ENCODE measurements at places on chromosomes 4 and X.
A peak's percentile ranks its signal among the peaks of the same experiment; 100 is the strongest.

- H3K4me1 ChIP-seq, result no peaks in the 10 kb centered on the region
- no peaks in the 10 kb centered on the region for H3K27me3 ChIP-seq
- H3K36me3 ChIP-seq, result no peaks in the 10 kb centered on the region
- no peak overlapping the region for H3K27ac ChIP-seq
- DNase-seq, result no peak
Measured at GRCh38 chr4:120672076-120672475, 250.4 kb downstream of the PRDM5 start.

DNA sequence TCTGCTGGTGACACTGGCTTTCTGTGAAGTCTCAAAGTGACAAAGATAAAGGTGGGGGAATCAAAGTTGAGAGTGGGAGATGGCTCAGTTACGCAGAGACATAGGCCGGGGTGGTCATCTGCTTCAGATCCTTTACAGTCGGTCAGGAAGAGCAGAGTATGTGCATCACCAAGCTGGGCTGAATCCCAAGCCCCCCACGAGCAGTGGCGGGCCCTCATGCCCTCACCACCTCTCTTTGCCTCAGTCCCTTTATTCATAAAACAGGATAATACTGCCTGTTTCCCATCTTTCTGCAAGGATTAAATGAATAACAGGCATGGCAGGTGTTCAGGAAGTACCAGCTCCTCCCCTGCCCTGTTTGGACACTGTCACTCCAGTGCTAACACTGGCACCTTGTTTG lies 135.6 kb downstream of the EVC2 start:
- DNase-seq, result no peak
- no peaks in the 10 kb centered on the region for H3K4me1 ChIP-seq
- H3K4me3 ChIP-seq, result no peak overlapping the region
- H3K27ac ChIP-seq, result no peak overlapping the region
- no peaks in the 10 kb centered on the region for H3K27me3 ChIP-seq

DNA sequence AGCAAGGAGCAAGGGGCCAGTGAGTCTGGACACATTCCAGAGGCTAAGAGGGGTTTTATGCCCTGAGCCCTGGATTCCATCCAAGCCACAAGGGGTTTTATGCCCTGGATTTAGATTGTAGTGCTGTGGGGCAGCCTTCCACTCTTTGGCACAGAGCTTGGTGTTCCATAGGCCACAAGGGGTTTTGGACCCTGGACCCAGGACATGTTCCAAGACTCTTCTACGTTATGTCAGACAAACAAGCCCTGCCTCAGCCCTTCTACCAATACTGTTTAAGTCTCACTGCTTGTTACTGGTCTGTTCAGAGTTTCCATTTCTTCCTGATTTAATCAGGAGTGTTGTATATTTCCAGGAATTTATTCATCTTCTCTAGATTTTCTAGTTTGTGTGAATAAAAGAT lies 12.8 kb upstream of the SCARB2 start:
- H3K27me3 ChIP-seq, result no peaks in the 10 kb centered on the region
- H3K36me3 ChIP-seq, result no peaks in the 10 kb centered on the region
- no peaks in the 10 kb centered on the region for H3K4me1 ChIP-seq
- DNase-seq, result no peak
- H3K27ac ChIP-seq, result no peak overlapping the region
- H3K4me3 ChIP-seq, result no peak overlapping the region

GRCh38 chrX:136766785-136767103 lies 14.0 kb downstream of the ARHGEF6 start:
- H3K4me1 ChIP-seq, result no peaks in the 10 kb centered on the region
- H3K27ac ChIP-seq, result peak overlapping the region; percentile 55

DNA sequence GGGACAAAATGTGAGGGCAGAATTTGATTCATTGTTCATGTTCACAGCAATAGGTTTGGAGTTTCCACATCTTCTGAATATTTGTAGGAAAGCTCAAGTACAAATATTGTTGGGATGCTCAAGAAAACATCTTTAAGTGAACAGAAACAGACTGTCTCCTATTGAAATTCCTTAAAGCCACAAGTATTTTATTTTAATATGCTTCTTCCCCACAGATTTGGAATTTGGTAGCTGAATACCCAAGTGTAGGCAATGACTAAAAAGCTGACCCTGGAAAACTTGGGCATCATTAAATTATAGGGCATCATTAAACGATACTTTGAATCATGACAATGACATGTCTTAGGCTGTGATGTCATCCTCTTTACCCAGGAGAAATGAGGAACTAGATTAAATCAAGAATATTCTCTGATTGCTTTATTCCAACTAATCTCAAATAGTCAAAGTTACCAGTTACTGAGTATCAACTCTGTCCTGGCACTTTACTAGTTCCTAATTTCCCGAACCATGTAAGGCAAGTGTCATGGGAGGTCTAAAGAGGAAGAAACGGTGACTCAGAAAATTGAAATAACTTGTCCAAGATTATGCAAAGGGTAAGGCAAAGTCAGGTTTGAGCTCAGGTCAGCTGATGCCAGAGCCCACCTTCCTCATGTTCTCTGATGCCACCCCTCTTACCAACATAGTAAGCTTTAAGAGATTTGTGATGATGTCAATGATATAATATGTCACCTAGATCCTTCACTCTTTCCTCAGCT lies 223.1 kb upstream of the LEF1 start:
- no peaks in the 10 kb centered on the region for H3K4me1 ChIP-seq
- H3K4me3 ChIP-seq, result no peak overlapping the region
- H3K36me3 ChIP-seq, result no peaks in the 10 kb centered on the region
- H3K27ac ChIP-seq, result no peak overlapping the region
- DNase-seq, result no peak

DNA sequence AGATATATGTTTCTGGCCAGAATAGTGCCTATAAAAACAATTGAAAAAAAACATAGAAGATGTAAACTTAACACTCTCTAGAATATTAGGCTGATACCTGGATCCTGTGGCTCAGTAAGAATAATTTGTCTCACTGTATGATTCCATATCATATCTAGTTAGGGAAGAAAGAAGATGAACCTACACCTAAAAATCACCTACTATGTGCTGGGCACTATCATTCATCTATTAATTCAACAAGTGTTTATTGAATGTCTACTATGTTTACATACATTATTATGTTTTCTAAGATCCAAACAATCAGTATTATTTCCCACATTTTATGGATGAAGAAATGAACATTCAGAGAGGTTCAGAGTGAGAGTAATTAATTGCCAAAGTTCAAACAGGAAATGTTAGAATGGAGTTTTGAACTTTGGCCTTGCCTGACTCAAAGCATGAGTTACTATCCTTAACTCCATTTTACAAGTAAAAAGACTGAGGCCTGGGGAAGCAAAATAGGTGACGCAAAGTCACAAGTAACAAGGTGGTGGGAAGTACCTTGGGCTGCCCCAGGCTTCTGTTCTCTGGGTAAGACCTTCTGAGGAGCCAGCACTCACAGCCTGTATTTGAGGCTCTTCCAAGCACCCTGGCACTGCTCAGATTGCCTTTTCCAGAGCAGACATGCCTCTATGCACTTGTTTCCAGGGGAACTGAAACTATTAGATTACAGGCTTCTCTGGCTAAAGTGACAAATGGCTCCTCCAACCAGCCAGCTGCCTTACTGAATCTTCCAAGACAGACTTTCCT lies 111.1 kb upstream of the ACSL4 start:
- H3K4me3 ChIP-seq, result no peak overlapping the region
- DNase-seq, result peak; percentile 33
- no peaks in the 10 kb centered on the region for H3K36me3 ChIP-seq
- no peaks in the 10 kb centered on the region for H3K27me3 ChIP-seq

- H3K4me1 ChIP-seq, result no peaks in the 10 kb centered on the region
- H3K36me3 ChIP-seq, result no peaks in the 10 kb centered on the region
- no peak overlapping the region for H3K4me3 ChIP-seq
- no peaks in the 10 kb centered on the region for H3K27me3 ChIP-seq
Measured at GRCh38 chr4:188275686-188276085, 136.4 kb downstream of the TRIML1 start.

- no peaks in the 10 kb centered on the region for H3K4me1 ChIP-seq
- H3K4me3 ChIP-seq, result no peak overlapping the region
- DNase-seq, result no peak
- H3K27me3 ChIP-seq, result no peaks in the 10 kb centered on the region
- no peaks in the 10 kb centered on the region for H3K36me3 ChIP-seq
Measured at GRCh38 chrX:52821079-52821760, 10.1 kb downstream of the XAGE5 start.

DNA sequence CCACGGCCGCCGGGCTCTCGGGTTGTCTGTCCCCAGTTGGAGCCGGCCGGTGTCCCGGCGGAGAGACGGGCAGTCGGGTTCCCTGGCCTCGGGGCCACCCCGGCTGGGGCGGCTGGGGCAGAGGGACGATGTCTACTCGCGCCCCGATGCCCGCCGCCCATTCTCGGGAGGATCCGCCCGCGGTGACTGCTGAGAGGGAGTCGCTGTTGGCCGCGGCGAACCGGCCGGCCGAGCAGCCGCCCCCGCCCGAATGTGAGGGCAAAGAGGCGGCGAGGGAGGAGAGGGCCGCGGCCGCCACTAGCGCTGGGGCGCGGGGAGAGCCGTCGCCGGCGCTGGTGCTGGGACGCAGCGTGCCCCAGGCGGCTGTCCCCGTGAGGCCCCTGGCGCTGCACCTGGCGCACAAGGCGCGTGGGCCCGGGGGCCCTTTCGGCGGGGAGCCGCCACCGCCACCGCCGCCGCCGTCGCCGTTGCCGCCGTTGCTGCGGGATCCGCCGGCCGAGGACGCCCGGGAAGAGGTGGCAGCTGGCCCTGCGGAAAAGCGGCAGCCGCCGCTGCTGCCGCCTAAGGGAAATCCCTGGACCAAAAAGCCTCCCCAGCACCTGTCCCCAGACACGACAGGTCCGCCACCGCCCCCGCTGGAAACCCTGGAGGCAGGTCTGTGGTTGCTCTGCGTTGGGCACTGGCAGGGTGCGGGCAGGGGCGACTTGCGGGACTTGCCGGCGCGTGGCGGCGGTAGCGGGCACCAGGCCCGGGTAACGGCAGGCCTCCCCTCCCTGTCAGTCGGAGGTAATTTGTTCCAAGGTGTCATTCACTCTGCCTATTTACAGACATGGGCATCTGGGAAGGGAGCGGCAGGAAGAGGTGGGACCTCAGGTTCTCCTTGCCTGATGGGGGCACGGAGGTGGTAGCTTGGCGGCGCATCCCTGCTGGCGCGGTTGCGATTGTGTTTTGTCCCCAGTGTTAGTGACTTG lies 739 bp downstream of the LARP1B start:
- peaks cover 29% of the 10 kb centered on the region for H3K4me1 ChIP-seq
- peak overlapping the region; percentile 100 for H3K27ac ChIP-seq
- peak overlapping the region; percentile 85 for H3K4me3 ChIP-seq
- no peaks in the 10 kb centered on the region for H3K27me3 ChIP-seq
- H3K36me3 ChIP-seq, result no peaks in the 10 kb centered on the region
- DNase-seq, result peak; percentile 78

DNA sequence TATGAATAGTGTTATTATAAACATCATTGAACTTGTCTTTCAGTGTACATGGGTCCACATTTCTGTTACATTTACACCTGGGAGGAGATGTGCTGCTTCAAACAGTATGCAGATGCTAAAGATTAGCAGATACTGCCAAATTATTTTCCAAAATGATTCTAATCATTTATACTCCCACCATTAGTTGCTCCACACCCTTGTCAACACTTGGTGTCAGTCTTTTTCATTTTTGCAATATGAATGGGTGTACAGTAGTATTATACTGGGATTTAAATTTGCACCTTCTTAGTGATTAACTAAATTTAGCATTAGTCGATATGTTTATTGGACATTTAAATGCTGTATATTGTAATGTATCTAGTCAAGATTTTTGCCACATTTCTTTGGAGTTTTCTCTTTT lies 131.6 kb upstream of the GRID2 start:
- no peaks in the 10 kb centered on the region for H3K4me1 ChIP-seq
- H3K27me3 ChIP-seq, result no peaks in the 10 kb centered on the region
- no peak overlapping the region for H3K4me3 ChIP-seq
- no peak for DNase-seq
- no peaks in the 10 kb centered on the region for H3K36me3 ChIP-seq
- H3K27ac ChIP-seq, result no peak overlapping the region

- no peaks in the 10 kb centered on the region for H3K27me3 ChIP-seq
- H3K27ac ChIP-seq, result no peak overlapping the region
- no peak overlapping the region for H3K4me3 ChIP-seq
- no peaks in the 10 kb centered on the region for H3K4me1 ChIP-seq
- no peaks in the 10 kb centered on the region for H3K36me3 ChIP-seq
Measured at GRCh38 chr4:180812783-180813182, 1430.4 kb upstream of the TENM3 start.

DNA sequence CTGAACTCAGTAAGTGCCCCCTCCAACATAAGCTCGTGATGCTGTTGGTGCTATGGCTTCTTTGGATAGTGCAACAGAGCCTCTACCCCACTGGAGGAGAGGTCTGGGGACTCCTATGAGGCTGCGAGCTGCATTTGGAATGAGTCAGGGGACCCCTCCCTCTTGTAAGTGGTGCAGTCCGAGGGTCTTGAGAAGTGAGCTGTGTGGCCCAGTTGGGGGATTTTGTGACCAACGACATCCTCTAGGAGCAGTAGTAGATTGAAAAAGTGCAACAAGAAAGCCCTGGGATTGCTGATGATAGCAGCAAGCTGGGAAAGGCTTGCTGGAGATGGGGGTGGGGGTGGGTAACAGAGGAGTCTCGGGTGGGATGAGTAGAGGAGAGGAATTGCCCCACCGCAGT lies 3.1 kb downstream of the FRMPD3 start:
- H3K27ac ChIP-seq, result no peak overlapping the region
- peaks cover 3% of the 10 kb centered on the region for H3K4me1 ChIP-seq
- no peak for DNase-seq
- no peak overlapping the region for H3K4me3 ChIP-seq
- H3K36me3 ChIP-seq, result no peaks in the 10 kb centered on the region

DNA sequence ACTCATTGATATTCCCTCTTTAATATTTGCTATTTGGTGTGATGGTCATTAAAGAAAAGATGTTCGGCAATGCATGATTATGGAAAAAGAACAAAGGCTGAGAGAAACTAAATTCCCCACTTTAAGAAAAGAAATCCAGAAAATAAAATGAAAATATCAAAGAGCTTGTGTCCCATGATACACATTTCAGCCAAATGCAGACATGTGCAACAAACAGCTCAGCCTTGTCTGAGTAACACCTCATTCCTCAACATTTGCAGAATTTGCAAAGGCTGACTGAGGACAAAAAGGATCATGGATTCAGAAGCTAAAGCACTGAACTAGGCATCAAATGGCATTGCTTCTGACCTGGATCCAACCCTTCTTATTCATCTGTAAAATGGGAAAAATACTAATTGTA lies 281.0 kb downstream of the RAB28 start:
- H3K4me3 ChIP-seq, result no peak overlapping the region
- H3K36me3 ChIP-seq, result no peaks in the 10 kb centered on the region
- H3K4me1 ChIP-seq, result no peaks in the 10 kb centered on the region
- DNase-seq, result no peak
- no peaks in the 10 kb centered on the region for H3K27me3 ChIP-seq

GRCh38 chrX:43141885-43142284 lies 363.9 kb upstream of the PPP1R2C start:
- DNase-seq, result no peak
- H3K36me3 ChIP-seq, result no peaks in the 10 kb centered on the region
- no peaks in the 10 kb centered on the region for H3K27me3 ChIP-seq
- no peaks in the 10 kb centered on the region for H3K4me1 ChIP-seq

GRCh38 chr4:7390336-7390735 lies 44.4 kb downstream of the PSAPL1 start:
- no peak overlapping the region for H3K27ac ChIP-seq
- DNase-seq, result no peak
- H3K4me1 ChIP-seq, result no peaks in the 10 kb centered on the region

- H3K27ac ChIP-seq, result no peak overlapping the region
- H3K4me1 ChIP-seq, result peaks cover 25% of the 10 kb centered on the region
- H3K27me3 ChIP-seq, result no peaks in the 10 kb centered on the region
Measured at GRCh38 chrX:48599341-48599740, 2.0 kb downstream of the WDR13 start.

GRCh38 chr4:7361280-7361895 lies 73.3 kb downstream of the PSAPL1 start:
- H3K36me3 ChIP-seq, result no peaks in the 10 kb centered on the region
- peaks cover 8% of the 10 kb centered on the region for H3K4me1 ChIP-seq
- no peak overlapping the region for H3K4me3 ChIP-seq
- no peaks in the 10 kb centered on the region for H3K27me3 ChIP-seq

- no peak for DNase-seq
- no peak overlapping the region for H3K27ac ChIP-seq
- no peaks in the 10 kb centered on the region for H3K36me3 ChIP-seq
Measured at GRCh38 chr4:10974371-10974770, 289.8 kb upstream of the CLNK start.

Data from body of pancreas (tissue), 4 donors.